Stomach (tissue), 19 donors: ENCODE measurements at places on chromosomes 1 and 21. TPM values are rescaled to one million over a fixed set of nuclear protein-coding genes. Genes with fewer than 3 reads are reported as not detected.

- DNase-seq = no peak
Observed at GRCh38 chr1:182889997-182890396, 50.9 kb downstream of the DHX9 start.

VHLL gene
- not detected for total RNA-seq

- no peak for DNase-seq
Observed at GRCh38 chr1:168148916-168149315, 12.2 kb upstream of the GPR161 start.

IGSF21 gene
- total RNA-seq = not detected

DNA sequence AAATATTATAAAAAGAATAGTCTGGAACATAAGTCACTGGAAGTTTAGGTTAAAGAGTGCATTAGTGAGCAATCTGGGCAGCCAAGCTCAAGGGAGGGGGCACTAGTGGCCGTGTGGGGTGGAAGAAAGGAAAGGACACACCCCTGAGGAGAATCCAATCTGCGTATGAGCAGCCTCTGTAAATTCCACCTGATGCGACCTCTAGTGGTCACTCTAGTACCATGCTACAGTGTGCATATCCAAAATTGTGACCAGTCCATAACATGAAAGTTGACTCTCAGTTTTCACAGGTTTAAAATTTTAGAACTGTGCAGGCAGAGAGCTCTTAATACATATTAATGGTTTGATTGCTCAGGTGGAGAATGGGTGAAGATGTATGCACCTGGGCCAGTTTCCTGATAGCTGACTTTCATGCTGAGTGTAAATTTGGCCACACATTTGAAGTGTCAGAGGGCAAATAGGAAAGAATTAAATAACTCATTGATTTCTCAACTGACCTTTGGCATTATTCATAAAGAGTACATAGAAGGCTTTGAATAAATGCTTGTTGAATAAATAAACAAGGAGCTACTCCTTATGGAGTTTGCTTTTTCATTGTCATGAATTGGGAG, 105.9 kb upstream of the C21orf91 start:
- DNase-seq = peak; percentile 86

PLA2G2C gene
- not detected for total RNA-seq

DNA sequence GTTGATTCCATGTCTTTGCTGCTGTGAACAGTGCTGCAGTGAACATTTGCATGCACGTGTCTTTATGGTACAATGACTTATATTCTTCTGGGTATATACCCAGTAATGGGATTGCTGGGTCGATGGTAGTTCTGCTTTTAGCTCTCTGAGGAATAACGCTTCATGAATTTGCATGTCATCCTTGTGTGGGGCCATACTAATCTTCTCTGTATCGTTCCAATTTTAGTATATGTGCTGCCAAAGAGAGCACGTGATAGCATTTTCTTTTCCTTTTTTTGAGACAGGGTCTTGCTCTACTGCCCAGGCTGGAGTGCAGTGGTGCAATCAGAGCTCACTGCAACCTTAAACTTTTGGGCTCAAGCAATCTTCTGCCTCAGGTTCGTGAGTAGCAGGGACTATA, 24.9 kb upstream of the MAP1LC3C start:
- no peak for DNase-seq

BARHL2 gene
- total RNA-seq = not detected

DNA sequence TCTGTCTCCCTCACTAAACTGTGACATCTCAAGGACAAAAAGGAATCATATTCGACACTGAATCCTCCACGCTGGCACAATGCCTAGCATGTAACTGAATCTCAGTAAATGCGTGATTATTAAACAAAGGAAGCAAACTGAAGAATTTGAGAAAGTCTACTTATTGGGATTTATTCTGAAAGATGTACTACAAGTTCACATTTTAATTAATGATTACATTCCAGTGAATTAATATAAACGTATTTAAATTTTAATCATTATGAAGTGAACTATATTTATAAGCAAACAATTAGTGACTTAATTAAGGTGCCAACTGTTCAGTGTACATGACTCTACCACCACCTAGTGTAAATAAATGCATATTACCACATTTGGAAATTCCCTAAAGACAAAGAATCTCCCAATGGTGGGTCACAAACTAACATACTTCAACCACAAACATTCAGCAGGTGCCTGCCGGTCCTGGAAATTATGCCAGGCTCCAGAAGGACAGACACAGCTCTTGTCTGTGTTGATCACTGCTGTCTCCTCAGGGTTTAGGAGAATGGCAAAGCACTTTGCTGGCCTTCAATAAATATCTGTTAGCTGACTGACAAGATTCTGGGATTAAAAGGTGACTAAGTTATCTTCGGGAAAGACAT, 56.3 kb downstream of the SMYD3 start:
- DNase-seq = no peak

GRCh38 chr21:25571726-25572121, 35.6 kb downstream of the MRPL39 start:
- DNase-seq = no peak

- DNase-seq = peak; percentile 94
Observed at GRCh38 chr1:205528887-205529825, 24.7 kb downstream of the CDK18 start.

GBP4 gene
- total RNA-seq = 8.8 TPM

BGLAP gene
- total RNA-seq = not detected

- DNase-seq = no peak
Observed at GRCh38 chr1:235703506-235703905, 53.9 kb upstream of the GNG4 start.

DNA sequence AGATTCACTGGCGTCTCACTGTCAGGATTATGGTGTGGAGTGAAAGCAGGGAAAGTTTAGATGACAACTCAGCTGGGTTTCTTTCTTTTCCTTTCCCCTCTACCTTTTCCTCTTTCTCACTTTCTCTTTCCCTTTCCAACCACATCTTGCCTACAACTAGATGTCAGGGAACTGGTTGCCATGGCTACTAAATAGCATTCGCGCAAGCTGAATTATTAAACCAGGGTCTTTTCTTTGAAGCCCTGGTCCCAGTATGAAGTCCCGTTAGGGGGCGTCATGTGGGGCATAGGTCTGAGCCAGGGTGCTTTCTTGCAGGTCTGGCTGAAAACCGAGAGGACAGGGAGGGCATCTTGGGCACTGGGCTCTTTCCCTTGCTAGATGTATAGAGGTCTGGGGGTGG, 168.4 kb upstream of the CACNA1E start:
- DNase-seq = no peak

DNA sequence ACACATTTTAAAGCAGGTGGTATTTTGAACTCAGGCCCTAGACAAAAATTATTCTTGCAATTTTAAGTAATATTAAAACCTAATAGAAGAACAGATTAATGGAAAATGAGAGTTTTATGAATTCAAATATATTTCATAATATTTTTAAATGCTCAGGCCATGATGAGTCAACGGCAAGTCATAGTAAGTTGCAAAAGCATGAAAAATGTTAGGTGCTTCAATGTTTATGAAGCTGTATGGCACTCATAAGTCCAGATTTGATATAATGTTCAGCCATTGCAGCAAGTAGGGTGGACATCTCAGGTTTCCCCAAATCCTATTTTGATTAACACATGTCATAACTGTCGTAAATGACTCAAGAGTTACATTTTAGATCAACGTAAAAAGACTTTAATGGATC, 112.6 kb downstream of the GRIK1 start:
- DNase-seq = no peak

PTPRU gene
- 7.0 TPM for total RNA-seq

DNA sequence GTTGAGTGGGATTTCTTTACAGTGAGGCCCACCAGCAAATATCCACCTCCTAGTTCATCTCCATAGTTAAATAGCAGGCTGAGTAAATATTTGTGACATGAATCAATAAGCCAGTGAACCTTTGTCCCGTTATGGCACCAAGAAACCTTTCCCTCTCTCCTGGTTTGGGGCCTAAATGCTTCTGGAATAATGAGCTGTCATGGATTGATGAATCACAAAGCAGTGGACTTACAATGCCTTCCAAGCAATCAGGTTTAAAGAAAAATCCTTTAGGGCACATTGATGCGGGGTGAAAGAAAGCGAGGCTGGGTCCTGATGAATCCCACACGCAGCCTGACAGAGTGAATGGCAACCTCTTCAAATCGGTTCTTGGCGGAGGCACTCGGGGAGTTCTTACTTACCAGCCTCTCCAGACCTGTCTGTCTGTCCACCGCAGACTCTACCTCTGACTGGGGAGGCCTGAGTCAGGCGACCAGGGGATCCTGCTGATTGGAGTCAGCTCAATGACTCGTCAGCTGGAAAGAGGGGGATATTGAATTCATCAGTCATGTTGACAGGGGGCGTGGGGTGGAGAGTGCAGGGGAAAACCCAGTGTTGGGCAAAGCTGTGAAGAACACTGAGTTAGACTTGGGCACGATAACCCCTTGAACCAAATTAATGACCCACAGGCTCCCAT, 247.3 kb downstream of the PLPP3 start:
- no peak for DNase-seq

DNA sequence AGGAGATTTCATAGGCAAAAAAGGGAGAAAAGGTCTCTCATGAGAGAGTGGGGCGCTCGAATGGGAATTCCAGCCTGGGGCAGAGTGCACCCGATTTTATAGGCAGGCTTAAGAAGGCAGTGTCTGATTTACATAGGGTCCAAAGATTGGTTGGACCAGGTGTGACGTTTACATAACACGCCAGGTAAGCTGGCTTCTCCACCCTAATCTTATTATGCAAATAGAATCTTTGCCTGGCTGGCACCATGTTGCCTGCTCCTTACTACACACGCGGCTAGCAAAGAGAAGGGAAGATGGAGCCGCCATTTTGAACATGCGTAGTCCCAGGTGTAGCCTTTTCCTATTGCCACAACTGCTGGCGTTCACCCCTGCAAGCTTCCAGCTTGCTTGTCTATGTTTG, 103.7 kb downstream of the SLC16A1 start:
- DNase-seq = no peak

ASAP3 gene
- total RNA-seq = 45.5 TPM

DNA sequence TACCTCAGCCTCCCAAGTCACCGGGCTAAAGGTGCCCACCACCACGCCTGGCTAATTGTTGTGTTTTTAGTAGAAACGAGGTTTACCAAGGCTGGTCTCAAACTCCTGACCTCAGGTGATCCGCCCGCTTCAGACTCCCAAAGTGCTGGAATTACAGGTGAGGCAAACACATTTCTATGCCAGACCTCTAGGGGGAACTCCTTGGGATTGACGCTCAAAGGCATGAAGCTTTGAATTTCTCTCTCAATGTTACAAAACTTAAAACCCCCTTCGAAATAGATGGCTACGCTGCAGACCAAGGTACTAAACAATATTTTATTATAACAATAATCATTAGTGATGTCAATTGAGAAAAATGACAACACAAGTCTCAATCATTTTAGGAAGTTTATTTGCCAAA, 330.0 kb downstream of the SETD4 start:
- DNase-seq = no peak

DNA sequence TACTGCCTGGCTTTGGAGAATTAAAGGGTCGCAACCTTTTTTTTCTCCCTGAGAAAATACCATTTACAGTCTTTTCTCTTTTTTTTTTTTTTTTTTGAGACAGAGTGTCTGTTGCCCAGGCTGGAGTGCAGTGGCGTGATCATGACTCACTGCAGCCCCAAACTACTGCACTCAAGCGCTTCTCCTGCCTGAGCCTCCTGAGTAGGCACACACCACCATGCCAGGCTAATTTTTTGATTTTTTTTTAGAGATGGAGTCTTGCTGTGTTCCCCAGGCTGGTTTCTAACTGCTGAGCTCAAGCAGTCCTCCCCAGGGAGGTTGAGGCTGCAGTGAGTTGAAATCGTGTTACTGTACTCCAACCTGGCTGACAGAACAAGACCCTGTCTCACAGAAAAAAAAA, 24.6 kb downstream of the UBE4B start:
- no peak for DNase-seq

DNA sequence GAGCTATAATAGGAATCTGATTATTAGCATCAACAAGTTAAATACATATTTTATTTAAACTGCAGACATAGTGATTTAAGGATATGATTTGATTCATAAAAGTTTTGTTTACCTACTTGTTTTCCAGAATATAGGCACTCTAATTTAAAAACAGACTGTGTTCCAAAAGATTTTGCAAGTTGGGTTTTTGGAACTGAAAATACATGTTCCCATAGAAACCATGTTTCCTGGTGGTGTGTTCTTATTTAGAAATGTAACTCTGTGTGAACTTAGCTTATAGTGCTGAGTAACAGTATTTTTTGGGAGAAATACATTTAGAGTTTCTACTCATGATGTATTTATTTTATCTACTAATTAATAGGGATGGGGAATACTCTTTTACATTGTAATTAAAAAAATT, 21.8 kb downstream of the USP25 start:
- DNase-seq = no peak

TCEA3 gene
- total RNA-seq = 67.6 TPM

GRCh38 chr1:87132284-87132870, 196.3 kb upstream of the LMO4 start:
- DNase-seq = peak; percentile 58

PRR9 gene
- not detected for total RNA-seq

SPRR1A gene
- total RNA-seq = not detected

- no peak for DNase-seq
Observed at GRCh38 chr21:34883491-34884271, 165.4 kb downstream of the RUNX1 start.

- no peak for DNase-seq
Observed at GRCh38 chr1:184150776-184151531, 99.4 kb downstream of the TSEN15 start.

SLC5A3 gene
- total RNA-seq = 13.0 TPM

DNA sequence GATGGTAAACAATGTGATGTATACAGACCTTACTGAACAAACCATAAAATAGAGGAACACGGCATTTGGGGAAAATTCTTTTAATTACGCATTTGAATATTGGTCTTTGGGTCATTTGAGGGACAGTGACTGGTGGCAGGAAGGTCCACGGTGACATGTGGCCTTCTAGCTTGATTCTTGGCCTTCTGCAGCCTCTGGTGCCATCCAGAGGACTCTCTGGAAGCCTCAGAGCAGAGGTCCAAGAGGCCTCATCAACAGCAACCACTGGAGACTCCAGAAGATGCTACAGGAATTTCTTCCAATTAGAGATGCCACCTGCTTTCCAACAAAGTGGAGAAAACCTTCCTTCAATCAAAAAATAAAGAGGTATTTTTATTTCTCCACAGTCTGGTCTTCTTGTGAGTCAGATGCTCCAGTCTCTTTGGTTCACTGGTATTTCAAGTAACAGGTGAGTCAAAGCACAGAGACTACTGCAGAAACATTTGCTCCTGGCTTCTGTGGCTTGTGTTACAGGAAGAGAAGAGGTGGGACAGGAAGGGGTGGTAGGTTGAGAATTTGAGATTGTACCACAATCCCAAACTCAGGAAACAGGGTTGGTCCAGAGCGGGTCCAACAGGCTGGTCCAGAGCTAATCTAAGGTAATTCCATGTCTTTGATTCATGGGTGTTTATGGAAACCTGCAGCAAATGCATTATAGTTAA, 2.7 kb upstream of the F5 start:
- DNase-seq = no peak
